ENCODE measurements at places on chromosomes 2 and 18.

- H3K36me3 ChIP-seq: no peaks in the 10 kb centered on the region
- H3K4me1 ChIP-seq: no peaks in the 10 kb centered on the region
- H3K4me3 ChIP-seq: no peak overlapping the region
Measured at GRCh38 chr2:141694180-141694579, 436.6 kb downstream of the LRP1B start.

GRCh38 chr2:149787206-149787605 is 199.6 kb upstream of the MMADHC start:
- no peak overlapping the region for H3K27ac ChIP-seq
- H3K4me1 ChIP-seq: no peaks in the 10 kb centered on the region
- DNase-seq: no peak
- no peak overlapping the region for H3K4me3 ChIP-seq

- H3K4me3 ChIP-seq: no peak overlapping the region
- H3K27me3 ChIP-seq: peaks cover 25% of the 10 kb centered on the region
- no peaks in the 10 kb centered on the region for H3K36me3 ChIP-seq
- no peaks in the 10 kb centered on the region for H3K4me1 ChIP-seq
- no peak for DNase-seq
- no peak overlapping the region for H3K27ac ChIP-seq
Measured at GRCh38 chr2:225558399-225559071, 159.0 kb downstream of the NYAP2 start.

DNA sequence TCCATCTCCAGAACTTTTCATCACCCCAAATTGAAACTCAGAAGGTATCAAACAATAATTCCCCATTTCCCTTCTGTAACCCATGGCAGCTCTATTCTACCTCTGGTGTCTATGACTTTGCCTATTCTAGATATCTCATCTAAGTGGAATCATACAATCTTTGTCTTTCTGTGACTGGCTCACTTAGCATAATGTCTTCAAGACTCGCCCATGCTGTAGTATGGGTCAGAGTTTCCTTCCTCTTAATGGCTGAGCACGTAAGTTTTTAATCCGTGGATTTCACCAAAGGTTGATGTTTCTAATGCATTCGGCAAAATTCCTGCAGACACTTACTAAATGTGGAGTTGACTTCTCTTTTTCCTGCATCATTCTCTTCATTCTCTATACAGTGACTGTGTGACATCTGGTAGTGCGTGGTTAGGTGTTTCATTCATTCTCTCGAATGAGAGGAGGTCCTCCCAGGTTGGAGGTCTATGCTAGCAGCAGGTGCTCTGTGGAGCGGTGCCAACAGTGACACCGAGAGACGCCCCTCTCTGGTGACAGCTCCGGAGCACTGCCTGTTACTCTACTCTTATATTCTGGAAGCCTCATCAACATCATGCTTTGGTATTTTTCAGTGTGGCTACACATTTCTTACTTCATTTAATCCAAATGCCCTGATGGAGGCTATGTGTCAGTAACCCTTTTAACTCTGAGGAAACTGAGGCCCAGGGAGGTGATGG is 50.1 kb downstream of the ATOH8 start:
- peak overlapping the region; percentile 66 for H3K27ac ChIP-seq
- no peak overlapping the region for H3K4me3 ChIP-seq
- H3K36me3 ChIP-seq: peaks cover 1% of the 10 kb centered on the region
- DNase-seq: no peak
- H3K4me1 ChIP-seq: peaks cover 10% of the 10 kb centered on the region
- H3K27me3 ChIP-seq: peaks cover 2% of the 10 kb centered on the region

DNA sequence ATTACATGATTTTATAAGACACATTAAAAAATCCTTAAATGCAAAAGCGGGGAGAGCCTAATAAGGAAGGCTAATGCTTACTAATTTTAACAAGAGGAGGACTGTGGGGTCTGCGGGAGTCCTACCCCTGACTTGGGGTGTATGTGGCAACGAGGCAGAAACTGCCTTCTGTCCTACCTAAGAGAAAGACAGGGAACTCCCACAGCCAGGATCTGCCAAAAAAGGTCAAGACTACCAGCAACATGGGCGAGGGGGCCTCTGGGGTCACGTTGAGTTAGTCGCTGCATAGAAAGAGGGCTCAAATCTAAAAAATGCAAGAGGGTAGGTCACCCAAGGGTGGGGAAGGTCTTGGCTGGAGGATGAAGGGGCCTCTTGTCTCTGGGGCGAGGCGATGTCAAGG is 529 bp upstream of the AMER3 start:
- H3K4me1 ChIP-seq: peaks cover 1% of the 10 kb centered on the region
- H3K36me3 ChIP-seq: peaks cover 4% of the 10 kb centered on the region
- H3K4me3 ChIP-seq: peak overlapping the region; percentile 56
- peaks cover 48% of the 10 kb centered on the region for H3K27me3 ChIP-seq

- H3K36me3 ChIP-seq: peaks cover 3% of the 10 kb centered on the region
- peak overlapping the region; percentile 37 for H3K27ac ChIP-seq
- H3K4me1 ChIP-seq: peaks cover 74% of the 10 kb centered on the region
- no peak overlapping the region for H3K4me3 ChIP-seq
- no peaks in the 10 kb centered on the region for H3K27me3 ChIP-seq
Measured at GRCh38 chr18:59904011-59904601, 4.3 kb downstream of the PMAIP1 start.

- H3K4me1 ChIP-seq: peaks cover 8% of the 10 kb centered on the region
- H3K4me3 ChIP-seq: no peak overlapping the region
- no peak overlapping the region for H3K27ac ChIP-seq
- H3K36me3 ChIP-seq: peaks cover 5% of the 10 kb centered on the region
- no peak for DNase-seq
Measured at GRCh38 chr2:37326866-37327634, 2.4 kb upstream of the PRKD3 start.

DNA sequence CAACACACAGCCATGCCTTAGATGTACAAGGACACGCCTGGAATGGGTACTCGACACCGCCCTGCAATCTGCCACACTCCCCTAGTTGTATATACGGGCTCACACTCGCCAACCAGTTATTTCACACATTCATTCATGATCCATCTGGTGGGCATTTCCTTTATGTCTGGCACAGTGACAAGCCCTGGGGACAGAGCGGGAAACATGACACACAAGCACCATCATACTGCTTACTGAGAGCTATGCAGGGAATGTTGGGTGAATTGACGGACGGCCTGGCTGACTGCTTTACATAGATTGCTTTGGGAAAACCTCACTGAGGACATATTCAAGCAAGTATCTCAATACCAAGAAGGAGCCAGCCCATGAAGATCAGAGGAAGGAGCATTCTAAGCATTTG is 448.0 kb upstream of the SPRED2 start:
- no peak overlapping the region for H3K27ac ChIP-seq
- DNase-seq: no peak

DNA sequence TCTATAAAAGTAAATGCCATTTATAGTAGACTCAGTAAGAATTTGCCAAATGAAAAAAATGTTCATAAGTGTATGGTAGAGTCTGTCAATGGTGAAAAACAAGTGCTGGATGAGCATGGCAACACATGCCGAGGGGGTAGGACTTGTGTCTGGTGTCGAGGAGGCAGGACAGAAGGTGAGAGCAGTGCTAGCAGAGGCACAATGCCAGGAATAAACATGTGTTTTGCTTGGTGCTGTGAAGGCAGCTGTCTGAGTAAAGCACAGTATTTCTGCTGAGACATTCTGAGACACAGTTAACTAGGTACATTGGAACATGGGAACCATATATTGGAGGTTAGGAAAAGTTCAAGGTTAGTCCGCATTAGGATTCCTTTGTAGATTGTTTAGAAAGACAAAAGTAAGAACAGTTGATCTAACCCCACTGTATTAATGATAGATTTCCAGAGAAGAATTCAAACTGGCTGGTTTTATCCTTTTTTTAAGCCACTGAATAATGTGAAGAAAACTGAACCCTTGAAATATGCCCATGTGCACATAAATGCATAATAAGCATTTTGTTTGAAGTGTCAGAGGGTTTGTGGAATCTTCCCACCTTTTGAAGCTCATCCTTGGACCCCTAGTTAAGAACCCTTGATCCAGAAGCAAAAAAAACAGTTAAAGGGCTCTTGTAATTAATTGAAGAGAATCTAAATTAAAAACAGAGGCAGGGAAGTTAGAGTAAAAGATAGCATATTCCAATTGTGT is 7.1 kb downstream of the RBM45 start:
- peaks cover 26% of the 10 kb centered on the region for H3K4me1 ChIP-seq
- no peaks in the 10 kb centered on the region for H3K27me3 ChIP-seq
- no peak overlapping the region for H3K4me3 ChIP-seq

DNA sequence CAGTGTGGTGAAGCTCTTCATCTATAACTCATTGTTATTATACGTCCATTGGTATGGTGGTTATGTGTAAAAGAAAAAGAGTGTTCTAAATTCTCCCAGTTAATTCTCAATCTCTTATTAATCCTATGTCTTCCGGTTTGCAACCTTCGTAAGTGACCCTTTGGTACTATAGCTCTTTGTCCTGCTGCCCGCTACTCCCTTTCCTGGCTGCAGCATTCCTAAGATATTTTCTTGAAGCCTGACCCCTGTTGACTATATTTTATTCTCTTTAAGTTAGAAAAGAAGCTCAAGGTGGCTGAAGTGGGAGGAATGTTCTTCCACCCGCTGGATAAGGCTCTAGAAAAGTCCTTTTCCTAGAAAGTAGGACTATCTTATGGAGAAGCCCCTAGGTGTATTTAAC is 684.8 kb downstream of the SOCS6 start:
- no peak overlapping the region for H3K4me3 ChIP-seq
- no peak for DNase-seq
- H3K27me3 ChIP-seq: no peaks in the 10 kb centered on the region
- H3K4me1 ChIP-seq: peaks cover 2% of the 10 kb centered on the region

Measured in naive thymus-derived CD8-positive, alpha-beta T cell (primary cell).